AG08395 (cell line): ENCODE measurements at places on chromosomes 13 and 19.

DNA sequence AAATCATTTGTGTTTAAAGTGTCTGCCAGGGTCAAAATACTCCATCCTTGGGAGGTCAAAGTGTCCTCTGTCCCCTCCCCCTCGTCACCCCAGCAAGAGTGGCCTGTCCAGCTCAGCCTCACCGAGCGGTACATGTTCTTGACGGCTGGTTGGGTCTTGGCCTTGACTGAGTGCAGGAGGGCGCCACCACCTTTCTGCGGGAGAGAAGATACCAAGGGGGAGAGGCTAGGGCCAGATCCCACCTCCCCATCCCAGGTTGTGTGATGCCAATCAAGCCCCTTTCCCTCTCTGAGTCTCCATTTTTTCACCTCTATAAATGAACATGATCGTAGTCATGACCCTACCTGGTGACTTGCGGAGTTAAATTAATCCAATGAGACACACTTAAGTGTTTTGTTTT is 6.1 kb downstream of the CRB3 start:
- DNase-seq = no peak

GRCh38 chr19:47603706-47604565 is 5.0 kb upstream of the BICRA start:
- no peak for DNase-seq

- peak; percentile 77 for DNase-seq
Observed at GRCh38 chr13:23701636-23702035, 131.4 kb downstream of the TNFRSF19 start.

GRCh38 chr13:76768384-76768783 is 117.8 kb downstream of the KCTD12 start:
- DNase-seq = no peak

DNA sequence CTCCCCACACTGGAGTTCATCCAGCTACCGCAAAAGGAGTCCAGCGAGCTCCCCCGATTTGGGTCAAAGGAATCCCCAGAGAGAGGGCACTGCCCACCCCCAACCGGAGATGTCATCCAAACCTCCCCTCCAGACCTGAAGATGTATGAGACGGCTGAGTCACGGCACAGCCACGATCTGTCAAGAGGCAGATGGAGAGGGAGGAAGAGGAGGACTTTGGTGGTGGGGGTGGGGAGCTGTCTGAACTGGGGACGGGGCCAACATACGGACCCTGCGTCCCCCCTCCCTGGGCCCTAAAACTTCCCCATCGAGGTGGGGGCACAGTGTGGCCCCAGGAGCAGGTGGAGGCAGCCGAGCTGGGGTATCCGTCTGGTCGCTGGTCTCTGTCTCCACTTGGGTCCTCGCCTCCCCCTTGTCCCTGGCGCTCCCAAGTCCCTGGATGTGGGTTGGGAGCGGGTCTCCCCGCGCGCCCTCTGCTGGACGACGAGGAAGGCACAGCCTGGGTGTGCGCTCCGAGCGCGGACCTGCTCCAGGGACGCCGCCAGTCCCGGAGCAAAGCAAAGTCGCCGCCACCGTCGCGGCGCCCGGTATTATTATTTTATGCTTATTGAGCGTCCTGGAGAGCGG is 3.8 kb downstream of the PDE4A start:
- DNase-seq = peak; percentile 92

- no peak for DNase-seq
Observed at GRCh38 chr13:82717249-82717648, 1165.0 kb downstream of the SLITRK1 start.

- no peak for DNase-seq
Observed at GRCh38 chr19:34525001-34525400, 43.4 kb downstream of the WTIP start.

- DNase-seq = no peak
Observed at GRCh38 chr19:35178701-35179100, 24.2 kb downstream of the FXYD5 start.

DNA sequence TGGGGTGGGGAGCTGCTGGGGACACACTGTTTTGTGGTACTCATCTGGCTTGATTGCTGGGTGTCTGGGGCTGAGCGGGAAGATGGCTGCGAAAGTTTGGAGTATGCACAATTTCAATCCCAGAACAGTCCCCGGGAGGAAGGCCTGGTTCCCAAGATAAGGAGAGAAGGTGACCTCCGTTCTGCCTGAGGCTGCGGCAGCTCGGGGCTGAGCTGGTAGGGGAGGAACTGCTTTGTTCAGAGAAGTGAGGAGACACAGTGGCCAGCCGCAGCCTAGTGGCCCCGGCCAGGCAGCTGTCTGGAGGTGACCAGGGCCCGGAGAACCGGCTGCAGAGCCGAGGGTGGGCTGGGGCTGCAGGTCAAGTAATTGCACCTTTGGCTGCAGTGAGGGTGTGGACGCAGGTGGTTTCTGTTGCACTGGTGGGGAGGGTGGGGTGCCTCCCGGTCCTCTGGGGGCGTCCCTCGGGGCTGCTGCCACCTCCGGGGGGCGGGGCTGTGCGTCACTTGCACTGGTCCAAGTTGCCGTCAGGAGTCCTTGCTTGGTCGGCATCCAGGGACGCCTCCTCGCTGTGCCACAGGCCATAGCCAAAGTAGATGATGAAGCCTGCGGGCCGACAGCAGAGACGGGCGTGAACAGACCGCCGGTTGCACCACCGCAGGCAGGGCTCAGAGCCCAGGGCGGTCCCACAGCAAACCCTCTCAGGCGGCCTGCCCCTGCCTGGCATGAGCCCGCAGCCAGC is 81.3 kb downstream of the SLC7A1 start:
- peak; percentile 56 for DNase-seq

DNA sequence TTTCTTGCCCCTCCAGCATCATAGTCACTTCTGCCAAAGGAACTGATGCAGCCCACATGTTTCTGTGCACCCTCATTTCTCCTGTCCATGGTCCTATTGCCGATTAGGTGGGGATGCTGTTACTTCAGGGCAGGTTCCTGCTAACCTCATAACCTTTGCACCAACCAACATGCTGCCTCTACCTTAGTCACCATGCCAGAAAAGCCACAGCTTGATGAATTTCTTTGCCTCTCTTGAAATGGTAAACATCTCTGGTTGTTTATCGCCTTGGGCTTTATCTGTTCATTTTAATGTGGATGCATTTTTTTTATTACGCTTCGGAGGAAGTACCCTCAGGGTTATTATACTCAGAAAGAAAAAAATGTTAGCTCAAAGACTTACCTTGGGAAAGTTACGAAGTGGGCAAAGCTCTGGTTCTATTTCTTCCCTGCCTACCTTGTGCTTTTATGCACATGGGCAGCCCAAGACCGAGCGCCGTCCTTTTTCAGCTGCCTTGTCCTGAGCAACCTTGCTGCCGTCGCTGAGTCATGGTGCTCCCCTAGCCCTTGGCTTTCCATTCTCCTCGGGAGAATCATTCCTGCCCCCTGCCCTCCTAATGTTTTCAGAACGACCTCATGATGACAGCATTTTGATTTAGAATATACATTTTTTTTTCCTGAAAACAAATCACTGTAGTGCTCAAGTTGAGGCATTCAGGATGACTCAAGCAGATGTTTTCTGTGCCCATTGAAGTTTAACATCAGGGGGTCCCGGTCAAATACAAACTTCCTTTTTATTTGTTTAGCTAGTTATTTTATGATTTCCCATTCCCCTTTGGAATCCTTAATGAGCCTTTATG is 280.0 kb downstream of the SHISA2 start:
- DNase-seq = no peak
